LHCN-M2 (cell line): ENCODE measurements at places on chromosomes 4 and X. TPM values are rescaled to one million over a fixed set of nuclear protein-coding genes. Genes with fewer than 3 reads are reported as not detected.

Gene NXF2B
- not detected in 2 replicates for total RNA-seq

Gene CSAG1
- total RNA-seq = not detected in 2 replicates

GRCh38 chr4:1449475-1449832 is 43.2 kb upstream of the NKX1-1 start:
- no peak for DNase-seq

- DNase-seq = no peak
Measured at GRCh38 chrX:100409610-100410590, at the start of gene PCDH19. TSS of gene PCDH19 (minus strand) at chrX:100410273. CDS start at chrX:100408597, 1,676 bp downstream.

DNA sequence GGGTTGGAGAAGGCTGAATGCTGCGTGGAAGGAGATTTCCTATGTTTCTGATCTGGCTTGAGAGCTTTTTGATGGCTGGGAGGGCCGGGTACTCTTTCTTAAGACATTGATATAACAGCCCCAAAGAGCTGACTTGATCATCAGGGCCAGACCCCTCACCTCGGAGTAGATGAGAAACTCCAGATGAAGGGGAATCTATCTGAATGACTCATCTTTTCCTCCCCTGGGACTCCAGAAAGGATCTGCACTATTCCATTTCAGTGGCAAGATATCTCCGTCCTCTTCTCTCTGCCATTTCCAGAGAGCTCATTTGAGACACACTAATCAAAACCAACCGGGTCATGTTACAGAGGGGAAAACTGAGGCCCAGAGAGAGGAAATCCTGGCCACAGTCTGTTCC is 92.9 kb upstream of the MSX1 start:
- DNase-seq = no peak

DNA sequence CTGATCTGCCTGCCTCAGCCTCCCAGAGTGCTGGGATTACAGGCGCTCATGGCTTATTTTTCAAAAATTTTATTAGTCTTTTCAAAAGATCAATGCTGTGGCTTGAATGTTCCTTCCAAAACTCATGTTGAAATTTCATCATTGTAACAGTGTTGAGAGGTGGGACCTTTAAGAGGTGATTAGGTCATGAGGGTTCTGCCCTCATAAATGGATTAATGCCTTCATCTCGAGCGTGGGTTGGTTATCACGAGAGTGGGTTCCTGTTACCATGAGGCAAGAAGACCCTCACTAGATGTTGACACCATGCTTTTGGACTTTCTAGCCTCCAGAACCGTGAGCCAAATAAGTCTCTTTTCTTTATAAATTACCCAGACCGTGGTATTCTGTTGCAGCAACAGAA is 30.3 kb downstream of the EIF2S3 start:
- DNase-seq = no peak
